ENCODE measurements at places on chromosomes 3 and 15.

DNA sequence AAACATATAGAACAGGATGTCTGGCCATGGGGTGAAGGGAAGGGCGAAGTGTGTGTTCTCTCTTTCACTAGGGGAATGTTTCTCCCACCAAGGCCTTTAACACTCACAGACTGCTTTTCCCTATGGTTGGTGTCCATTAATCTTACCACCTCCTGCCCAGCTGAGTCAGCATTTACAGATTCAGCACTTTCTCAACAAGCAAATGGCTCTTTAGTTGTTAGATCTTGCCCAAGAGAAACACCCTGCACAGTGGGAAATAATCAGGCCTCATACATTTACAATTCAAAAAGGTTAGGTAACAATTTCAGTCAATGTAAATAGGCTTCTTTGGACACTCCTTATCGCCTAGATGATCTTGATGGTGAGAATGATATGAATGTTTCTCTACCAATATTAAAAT, 418.2 kb downstream of the EPHA3 start:
- no peak for DNase-seq

DNA sequence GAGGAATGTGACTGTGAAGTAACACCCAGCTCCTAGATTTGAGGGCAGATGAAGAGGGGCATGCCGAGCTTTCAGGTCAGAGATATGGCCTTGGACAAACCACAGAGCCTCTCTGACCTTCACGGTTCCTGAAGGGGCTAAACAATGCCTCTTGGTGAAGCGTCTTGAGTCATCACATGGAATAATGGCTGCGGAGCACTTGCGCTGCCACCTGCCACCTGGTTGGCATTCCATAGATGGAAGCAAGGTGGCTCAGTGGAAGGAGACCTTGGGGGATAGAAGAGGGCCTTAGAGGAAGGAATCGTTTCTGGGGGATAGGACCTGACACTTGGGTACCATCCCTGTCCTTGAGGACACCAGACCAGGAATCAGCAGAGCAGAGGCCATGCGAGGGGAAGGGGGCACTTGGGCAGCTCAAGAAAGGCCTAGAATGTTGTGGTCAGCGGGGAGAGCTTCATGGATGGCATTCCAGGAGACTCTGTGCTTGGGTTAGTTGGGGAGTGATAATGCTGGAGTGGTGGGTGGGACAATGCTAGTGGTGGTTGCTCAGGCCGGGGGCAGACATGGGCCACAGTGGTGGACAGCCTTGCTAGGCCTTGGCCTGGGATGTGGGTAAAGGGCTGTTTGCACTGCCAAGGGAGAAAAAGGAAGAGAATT, 12.6 kb downstream of the MRAS start:
- no peak for DNase-seq

DNA sequence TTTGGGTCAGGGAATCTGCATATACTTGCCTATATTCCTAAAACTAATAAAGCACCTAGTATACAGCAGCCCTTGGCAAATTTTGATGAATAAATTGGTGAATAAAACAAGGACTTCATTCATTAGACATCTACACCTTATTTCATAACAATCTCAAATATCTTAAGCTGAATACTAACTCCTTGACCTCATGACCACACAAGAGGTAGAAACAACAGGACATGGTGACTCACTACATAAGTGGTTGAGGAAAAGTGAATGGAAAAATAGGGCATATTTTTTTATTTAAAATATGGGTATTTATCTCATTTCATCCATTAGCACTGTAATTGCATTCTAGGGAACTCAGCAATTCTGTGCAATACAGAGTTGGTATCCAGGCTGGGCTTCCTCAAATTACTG, 7.8 kb upstream of the STAC start:
- no peak for DNase-seq

DNA sequence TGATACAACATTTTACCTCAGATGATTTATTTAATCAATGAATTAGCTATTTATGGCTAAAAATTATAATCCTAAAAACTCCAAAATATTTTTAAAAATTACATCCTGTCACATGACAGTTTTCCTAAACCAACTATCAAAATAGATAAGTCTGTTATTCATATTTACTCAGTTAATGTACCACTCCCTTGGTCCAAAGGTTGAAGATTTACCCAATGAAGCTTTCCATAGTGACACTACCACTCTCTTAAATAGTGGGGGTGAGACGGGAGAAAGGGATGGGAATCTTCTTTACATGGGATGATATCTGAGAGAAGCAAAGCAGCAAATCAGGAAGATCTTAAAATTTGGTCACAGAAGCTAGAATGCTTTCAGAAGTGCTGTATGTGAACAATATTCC, 30.5 kb downstream of the XRN1 start:
- no peak for DNase-seq

GRCh38 chr3:81723732-81724313, 37.6 kb downstream of the GBE1 start:
- no peak for DNase-seq

DNA sequence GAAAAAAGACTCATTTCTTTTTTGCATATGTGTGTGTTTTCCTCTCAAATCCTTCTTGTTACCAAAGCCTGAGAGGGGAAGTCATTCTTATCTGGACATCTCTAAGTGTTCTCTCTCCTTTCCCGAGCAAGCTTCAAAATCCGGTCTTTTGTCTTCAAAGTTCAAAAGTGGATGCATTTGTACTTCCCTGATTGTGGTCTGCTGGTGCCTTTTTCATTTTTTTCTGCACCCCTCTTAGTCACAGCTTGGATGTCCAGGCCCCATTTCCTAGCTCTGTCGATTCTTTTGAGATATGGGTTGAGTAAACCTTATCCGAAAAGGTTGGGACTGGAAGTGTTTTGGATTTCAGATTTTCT, 34.8 kb downstream of the EHD4 start:
- DNase-seq, result no peak

GRCh38 chr15:68997930-68998777, 16.3 kb upstream of the NOX5 start:
- DNase-seq, result no peak

GRCh38 chr3:31180274-31180673, 285.8 kb upstream of the GADL1 start:
- no peak for DNase-seq

DNA sequence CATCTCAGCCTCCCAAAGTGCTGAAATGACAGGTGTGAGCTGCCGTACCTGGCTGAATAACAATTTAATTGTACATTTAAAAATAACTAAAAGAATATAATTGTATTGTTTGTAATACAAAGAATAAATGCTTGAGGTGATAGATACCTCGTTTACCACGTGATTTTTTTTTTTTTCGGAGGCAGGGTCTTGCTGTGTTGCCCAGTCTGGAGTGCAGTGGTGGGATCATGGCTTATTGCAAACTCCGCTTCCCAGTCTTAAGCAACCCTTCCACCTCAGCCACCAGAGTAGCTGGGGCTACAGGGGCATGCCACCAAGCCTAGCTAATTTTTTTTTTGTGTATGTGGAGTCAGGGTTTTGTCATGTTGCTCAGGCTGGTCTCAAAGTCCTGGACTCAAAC, 15.8 kb downstream of the MFN1 start:
- no peak for DNase-seq

DNA sequence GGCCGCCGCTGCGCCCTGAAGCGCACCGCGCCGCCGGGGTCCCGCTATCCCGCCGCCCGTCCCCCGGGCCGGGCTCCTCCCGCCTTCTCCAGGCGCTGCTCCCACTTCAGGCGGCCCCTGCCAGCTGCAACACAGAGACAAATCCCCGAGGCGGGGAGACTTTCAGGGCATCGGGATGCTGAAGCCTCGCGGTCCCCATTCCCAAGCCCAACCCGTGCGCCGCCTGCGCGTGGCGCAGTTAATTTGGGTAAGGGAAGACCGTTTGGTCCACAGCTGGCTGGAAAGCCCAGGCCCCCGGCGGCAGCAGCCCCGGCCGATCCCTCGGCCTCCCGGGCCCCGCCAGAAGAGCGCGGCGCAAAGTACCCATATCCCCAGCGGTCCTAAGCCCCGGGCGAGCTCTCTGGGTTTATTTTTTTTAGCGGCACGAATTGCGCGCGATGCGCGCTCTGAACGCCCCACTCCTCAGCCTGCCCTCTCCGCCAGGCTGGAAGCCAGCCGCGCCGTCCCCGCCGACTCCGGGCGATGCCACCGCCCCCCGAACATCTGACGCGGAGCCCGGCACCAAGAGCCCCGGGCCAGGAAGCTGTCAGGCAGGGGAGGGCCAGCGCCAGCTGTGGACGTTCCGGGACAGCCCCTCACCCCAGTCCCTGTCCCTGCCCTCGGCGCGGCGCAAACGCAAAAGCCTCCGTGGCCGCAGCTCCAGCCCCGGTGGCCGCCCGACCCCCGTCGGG, 517 bp downstream of the FBN1 start:
- DNase-seq, result peak; percentile 25

DNA sequence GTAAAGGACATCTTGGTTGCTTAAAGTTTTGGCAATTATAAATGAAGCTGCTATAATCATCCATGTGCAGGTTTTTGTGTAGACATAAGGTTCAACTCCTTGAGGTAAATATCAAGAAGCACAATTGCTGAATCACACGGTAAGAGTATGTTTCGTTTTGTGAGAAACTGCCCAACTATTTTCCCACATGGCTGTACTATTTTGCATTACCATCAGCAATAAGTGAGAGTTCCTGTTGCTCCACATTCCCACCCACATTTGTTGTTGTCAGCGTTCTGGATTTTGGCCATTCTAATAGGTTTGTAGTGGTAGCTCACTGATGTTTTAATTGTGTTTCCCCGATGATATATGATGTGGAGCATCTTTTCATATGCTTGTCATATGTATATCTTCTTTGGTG, 118.5 kb upstream of the KCNMB2 start:
- DNase-seq, result no peak

GRCh38 chr3:10459954-10460754, 45.2 kb downstream of the ATP2B2 start:
- peak; percentile 55 for DNase-seq

DNA sequence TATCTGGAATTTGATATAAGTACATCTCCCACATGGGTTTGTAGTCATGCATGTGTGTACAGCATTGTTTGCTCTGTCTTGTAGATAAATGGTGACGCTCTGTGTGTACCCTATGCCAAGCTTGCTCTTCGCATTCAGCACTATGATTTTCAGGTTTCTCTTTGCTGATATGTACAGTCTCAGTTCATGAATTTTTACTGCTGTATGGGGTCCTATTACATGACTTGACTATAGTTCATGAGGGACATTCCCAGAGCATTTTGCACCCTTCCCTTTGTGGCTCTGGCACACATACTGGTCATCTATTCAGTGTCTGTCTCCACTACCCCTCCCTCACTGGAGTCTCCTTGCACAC, 132.7 kb downstream of the EEFSEC start:
- DNase-seq, result no peak

GRCh38 chr3:155080692-155081091, 573 bp downstream of the MME start:
- no peak for DNase-seq

- no peak for DNase-seq
Observed at GRCh38 chr3:173249457-173249856, 108.4 kb upstream of the SPATA16 start.

DNA sequence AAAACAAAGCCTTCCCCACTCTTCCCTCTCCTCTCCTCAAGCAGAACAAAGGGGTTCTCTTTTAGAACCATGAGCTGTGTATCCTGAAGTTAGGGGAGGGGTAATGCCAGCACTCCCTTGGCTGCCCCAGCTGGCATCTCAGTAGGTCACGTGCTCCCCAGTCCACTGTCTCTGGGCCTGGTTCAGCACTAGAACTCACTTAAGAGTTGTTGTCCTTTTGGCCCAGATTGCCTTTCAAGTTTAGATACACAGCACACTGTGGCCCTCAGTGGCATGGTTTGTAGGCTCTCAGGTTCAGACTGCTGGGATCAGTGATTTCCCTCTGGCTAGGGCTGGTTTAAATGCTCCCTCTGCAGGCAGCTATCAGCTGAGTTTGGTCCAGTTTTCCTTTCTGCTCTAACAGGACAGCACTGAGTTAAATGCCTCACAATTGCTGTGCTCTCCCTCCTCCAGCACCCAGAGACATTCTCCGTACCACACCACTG, 188.4 kb upstream of the ST8SIA2 start:
- no peak for DNase-seq

DNA sequence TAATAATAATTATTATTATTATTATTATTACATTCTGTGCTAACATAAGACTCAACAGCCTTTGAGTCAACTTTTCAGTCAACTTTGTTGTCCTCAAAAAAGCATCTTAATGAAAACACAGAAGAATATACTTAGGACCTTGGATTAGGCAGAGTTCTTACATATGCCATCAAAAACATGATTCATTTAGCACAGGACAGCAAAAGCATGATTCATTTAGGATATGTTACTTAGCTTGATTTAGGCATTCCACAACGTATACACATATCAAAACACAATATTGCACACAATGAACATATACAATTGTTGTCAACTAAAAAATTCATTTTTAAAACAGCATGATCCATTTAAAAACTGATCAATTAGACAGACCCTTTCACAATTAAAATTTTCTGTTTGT, 213.0 kb downstream of the FMN1 start:
- DNase-seq, result no peak

- peak; percentile 9 for DNase-seq
Observed at GRCh38 chr3:57163751-57164150, 1.4 kb downstream of the IL17RD start.

DNA sequence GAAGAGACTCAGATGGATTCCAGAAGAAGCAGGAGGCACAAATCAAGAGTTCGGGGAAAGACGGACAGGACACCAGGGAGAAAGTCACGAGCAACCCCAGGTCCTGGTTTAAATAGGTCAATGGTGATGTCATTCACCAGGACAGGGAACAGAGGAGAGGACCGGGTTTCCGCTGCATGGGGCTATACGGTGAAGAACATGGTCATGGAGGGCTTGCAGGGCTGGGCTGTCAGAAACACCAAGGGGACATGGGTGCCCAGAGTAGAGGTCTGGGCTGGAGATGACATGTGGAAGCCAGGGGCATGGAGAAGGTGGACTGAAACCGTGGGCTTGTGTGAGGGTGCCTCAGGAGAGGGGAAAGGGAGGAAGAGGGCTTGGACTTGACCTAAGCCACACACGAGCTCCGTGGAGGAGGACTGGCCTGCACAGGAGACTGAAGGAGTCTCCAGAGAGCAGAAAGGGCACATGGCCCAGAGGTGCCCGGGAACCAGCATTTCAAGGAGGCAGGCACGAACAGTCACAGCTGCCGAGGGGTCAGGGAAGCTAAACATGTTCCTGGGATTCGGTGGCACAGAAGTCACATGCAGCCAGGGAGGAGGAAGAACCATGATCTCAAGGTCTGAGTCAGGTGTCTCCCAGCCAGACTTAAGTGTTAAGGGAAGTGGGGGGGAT, 54.2 kb upstream of the RPL32 start:
- DNase-seq, result no peak

Measured in stimulated activated CD4-positive, alpha-beta T cell treated with anti-CD3 and anti-CD28 coated beads, Interleukin-15, amount 100 ng/mL, for 24 hours (primary cell).